Ecto neural progenitor cell (in vitro differentiated cells): ENCODE measurements at places on chromosomes 12 and 14.
A peak's percentile ranks its signal among the peaks of the same experiment; 100 is the strongest.

DNA sequence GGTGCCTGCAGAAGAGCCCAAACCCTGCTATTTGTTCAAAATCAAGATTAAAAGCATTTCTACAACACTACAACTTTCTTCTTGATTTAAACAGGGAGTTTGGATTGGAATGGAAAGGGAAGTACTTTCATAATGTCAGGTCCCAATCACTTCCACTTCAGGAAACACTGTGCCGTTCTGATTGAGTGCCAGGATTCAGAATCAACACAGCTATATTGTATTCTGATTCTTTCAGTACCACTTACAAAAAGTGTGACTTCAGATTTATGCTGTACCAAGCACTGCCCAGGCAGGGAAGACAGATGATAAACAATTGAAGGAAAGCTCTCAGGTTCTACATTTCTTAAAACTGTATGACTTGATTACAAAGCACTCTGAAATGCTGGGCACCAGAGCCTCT, 3.2 kb downstream of the TDP1 start:
- DNase-seq: no peak

DNA sequence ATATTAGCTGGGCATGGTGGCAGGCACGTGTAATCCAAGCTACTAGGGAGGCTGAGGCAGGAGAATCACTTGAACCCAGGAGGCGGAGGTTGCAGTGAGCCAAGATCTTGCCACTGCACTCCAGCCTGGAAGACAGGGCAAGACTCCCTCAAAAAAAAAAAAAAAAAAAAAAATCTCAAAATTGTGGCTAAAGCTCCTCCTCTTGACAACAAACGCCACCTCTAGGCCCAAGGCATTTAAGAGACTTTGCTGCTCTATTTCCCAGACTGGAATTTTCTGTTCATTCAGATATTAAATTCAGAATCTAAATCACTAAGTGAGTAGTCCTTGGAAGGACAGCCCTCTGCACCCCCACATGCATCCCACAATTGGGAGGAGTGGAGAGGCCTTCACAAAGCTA, 1.4 kb downstream of the ZFYVE1 start:
- no peak for DNase-seq

DNA sequence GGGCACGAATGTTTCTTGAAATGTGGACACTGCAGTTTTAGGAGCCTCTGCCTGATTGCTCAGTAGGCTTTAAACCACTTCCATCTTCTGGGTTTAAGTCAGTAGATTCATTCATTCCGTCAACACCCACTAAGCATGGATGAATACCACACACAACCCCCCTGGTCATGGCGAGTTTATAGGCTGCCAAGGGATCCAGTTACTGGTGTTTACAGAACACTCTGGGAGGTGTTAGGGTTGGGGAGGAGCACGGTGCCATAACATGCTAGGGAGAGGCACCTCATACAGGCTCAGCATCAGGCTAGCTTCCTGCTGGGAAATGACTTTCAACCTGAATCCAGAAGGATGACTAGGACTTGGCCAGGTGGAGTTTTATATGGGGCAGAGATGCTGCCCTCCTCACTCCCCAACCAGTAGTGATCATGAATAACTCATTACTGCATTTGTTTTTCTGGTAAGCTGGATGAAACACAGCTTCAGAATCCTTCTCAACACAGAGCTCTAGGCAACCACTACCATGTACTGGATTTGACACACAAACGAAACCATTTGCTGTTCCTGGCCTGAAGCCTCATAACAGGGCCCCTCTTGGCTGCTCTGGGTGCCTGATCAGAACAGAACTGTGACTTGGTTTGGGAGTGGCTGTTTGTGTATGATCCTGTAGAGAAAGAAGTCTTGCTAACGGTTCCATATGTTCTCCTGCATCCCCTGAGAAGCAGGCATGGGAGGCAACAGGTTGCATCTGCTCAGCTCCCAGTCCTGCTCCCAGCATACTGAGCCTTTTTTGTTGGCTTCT, 47.9 kb downstream of the FBXW8 start:
- DNase-seq: no peak

DNA sequence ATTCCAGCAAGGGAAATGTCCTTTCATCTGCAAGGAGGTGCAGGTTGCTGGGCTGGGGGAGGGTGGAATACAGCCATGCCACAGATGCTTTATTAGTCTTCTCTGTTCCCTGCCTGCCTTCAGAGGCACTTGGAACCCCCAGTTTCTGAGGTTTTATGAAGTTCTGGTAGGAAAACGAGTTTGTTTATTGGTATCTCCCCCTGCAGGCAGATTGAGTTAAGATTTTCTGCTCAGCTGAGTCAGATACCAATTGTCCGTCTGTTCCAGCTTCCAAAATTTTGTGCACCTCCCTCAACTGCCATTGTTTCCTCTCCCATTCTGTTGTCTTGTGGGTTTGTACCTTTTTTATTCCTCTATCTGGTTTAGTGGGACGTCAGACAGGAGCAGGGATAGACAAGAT, 155.6 kb downstream of the ETV6 start:
- no peak for DNase-seq

- DNase-seq: peak; percentile 87
These were observed 4.7 kb downstream of the NAB2 start for GRCh38 chr12:57093415-57094207.

DNA sequence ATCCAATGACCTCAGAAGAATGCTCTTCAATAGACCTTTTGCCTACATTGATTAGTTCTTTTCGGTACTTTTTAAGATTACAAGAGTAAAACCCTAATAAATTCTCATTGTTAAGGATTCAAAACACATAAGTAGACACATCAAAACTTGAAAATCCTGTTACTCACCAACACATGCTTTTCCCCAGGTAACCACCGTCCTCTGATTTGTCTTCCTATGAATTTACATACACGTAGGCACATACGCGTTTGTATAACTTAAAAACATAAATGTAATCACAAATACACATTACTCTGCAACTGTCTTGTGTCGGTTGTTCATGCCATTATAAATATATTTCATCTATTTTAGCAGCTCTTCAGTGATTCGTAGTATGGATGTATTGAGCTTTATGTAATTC, 910 bp upstream of the WASHC4 start:
- no peak for DNase-seq

GRCh38 chr14:52400846-52401245, 86.7 kb downstream of the PTGER2 start:
- DNase-seq: no peak

- DNase-seq: peak; percentile 58
These were observed 19.0 kb downstream of the FAM222A start for GRCh38 chr12:109732321-109733305.

DNA sequence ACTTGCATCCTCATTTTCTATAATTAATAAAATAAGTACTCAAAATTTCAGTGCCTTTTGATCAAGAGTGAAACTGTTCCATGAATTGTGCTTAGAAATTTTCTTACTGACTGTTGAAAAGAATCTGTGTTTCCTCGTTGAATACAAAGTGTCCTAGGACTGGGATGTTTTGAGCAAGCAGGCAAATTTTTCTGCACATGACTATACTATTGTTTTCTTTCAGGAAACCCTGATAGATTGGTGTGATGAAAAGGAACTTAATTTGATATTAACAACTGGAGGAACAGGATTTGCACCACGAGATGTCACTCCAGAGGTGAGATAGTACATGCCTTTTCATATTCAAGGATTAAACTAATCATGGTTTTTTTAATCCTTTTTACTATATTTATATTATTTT, 316.3 kb downstream of the GPHN start:
- DNase-seq: no peak

DNA sequence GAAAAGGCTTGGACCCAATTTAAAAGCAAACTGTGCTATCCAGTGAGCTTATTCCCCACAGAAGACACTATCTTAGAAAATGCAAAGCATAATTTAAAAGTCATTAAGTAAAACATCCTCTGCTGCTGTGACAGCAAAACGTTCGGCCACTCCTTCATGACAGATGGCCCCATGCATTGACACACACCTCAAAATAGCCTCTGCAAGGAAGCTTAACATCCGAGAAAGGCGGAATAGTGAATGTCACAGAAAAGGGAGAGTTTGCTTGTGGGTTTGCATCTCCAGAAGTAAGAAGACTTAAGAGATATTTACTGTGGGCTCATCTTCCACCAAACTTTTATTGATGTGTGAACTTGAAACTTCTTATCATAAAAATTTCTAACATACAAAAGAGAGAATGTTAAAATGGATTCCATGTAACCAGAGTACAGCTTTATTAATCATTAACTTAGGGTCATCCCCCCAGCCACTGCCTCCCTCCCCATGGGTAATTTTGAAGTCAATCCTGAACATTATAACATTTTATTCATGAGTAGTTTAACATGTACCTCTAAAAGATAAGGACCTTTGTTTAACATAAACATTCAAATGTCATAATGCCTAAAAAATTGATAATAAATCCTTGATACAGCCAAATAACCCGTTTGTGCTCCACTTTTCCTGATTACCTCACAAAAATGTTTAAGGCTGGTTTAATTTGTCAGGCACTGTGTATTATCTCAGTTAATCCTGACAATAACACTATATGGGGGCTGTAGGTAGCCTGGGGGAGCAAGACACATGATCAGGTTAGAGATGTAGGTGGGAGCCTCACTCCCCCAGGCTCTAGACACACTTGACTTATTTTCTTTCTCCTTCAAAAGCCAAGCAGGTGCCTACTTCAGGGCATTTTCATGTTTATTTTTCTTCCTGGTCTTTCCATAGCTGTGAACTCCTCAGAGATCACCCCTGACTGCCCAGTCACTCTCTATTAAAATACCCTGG, 119.7 kb upstream of the TMCC3 start:
- no peak for DNase-seq

DNA sequence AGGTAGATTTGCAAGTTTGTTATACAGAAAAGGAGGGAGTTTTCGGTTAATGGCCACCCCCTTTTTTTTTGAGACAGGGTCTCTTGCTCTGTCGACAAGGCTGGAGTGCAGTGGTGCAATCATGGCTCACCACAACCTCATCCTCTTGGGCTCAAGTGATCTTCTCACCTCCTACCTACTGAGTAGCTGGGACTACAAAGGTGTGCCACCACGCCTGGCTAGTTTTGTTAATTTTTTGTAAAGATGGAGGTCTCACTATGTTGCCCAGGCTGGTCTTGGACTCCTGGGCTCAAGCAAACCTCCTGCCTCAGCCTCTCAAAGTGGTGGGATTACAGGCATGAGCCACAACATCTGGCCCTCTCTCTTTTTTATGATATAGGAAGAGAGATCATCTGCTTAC, 94.6 kb downstream of the CDK17 start:
- DNase-seq: no peak

GRCh38 chr14:36505181-36505815, 14.7 kb downstream of the NKX2-1 start:
- peak; percentile 66 for DNase-seq

- DNase-seq: peak; percentile 74
These were observed 512.4 kb upstream of the TMPO start for GRCh38 chr12:98002887-98003493.

DNA sequence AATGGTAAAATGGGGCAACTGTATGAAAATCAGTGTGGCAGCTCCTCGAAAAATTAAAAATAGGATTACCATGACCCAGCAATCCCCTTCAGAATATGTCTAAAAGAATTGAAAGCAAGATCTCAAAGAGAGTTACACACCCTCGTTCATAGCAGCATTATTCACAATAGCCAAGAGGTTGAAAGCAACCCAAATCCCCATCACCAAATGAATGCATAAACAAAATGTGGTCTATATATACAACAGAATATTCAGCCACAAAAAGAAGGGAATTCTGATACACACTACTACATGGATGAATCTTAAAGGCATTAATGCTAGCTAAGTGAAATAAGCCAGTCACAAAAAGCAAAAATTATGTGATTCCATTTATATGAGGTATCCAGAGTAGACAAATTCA, 27.2 kb downstream of the RAD52 start:
- no peak for DNase-seq

GRCh38 chr12:125331342-125332052, 266.3 kb downstream of the AACS start:
- DNase-seq: no peak

GRCh38 chr14:96104469-96105057, 65.4 kb downstream of the C14orf132 start:
- no peak for DNase-seq

GRCh38 chr12:65836419-65837197, 12.3 kb downstream of the HMGA2 start:
- no peak for DNase-seq

DNA sequence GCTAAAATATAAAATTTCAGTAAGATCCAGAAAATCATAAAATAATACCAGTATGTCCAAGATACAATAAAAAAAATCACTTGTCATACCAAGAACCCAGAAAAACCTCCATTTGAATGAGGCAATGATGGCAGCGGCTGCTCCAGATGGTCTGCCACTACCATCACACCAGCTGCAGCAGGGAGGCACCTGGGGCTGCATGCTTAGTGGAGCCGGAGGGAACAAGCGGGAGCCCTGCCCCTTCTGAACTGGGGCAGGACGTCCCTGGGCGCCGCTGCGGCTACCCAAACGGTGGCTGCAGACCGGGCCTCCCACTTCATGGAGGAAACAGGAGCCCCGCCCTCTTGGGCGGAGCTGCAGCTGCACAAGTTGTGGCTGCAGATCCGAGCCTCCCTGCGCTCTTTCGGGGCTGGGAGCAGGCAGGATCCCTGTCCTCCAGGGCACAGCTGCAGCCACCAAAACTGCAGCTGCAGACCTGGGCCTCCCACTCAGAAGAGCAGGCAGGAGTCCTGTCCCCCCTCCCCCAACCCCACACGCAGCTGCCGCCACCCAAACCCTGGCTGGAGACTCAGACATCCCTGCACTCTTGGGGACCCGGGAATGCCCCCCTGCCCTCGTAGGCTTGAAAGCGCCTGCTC, 36.1 kb upstream of the OR5AU1 start:
- peak; percentile 89 for DNase-seq

GRCh38 chr12:66647034-66647691, 31.7 kb downstream of the GRIP1 start:
- no peak for DNase-seq
